ENCODE measurements at places on chromosomes 12 and 14.
A peak's percentile ranks its signal among the peaks of the same experiment; 100 is the strongest.

GRCh38 chr12:76879710-76880518, 1.1 kb upstream of the CSRP2 start:
- DNase-seq, result no peak

GRCh38 chr12:94147387-94147990, 888 bp upstream of the PLXNC1 start:
- DNase-seq, result no peak

- DNase-seq, result no peak
Measured at GRCh38 chr12:29883525-29883924, 99.8 kb upstream of the TMTC1 start.

DNA sequence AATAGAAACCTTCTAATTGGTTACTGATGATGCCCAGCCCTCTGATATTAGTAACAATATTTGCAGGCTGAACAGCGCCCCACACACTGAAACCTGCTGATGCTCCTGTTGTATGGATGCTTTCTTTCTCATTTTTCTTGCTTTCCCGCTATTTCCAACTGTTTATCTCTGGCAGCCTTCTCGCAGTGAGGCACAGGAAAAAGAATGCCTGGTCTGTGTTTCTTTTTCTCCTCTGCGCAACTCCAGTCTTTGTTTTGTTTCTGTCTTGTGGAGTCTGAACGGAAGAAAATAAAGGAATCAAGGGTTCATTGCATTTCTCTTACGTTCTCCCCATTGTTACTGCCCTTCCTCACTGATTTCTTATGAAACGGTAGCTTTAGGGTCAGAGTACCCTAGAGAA, 451.2 kb downstream of the EGLN3 start:
- no peak for DNase-seq

DNA sequence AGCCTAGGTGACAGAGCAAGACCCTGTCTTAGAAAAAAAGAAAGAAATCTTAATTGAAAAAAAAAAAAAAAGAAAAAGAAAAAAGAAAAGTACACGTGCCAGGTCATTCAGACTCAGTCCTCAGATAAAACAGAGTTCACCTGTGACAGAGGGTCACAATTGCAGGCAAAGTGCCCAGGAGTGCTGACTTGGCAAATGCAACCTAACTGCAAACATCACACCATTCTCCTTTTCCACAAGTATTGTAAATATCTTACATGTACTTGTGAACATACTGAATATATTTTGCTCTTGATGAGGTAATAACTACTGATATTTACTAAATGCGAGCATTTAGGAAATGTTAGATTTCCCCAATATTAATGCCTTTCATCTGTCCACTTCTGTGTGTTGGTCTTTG, 9.0 kb upstream of the COL2A1 start:
- DNase-seq, result no peak

GRCh38 chr12:27335364-27336281, 3.0 kb downstream of the BMAL2 start:
- no peak for DNase-seq

GRCh38 chr12:68121143-68121542, 38.4 kb downstream of the IFNG start:
- no peak for DNase-seq

- no peak for DNase-seq
Measured at GRCh38 chr14:71534506-71534905, 397.7 kb upstream of the RGS6 start.

- no peak for DNase-seq
Measured at GRCh38 chr12:92105676-92106075, 40.0 kb downstream of the BTG1 start.

DNA sequence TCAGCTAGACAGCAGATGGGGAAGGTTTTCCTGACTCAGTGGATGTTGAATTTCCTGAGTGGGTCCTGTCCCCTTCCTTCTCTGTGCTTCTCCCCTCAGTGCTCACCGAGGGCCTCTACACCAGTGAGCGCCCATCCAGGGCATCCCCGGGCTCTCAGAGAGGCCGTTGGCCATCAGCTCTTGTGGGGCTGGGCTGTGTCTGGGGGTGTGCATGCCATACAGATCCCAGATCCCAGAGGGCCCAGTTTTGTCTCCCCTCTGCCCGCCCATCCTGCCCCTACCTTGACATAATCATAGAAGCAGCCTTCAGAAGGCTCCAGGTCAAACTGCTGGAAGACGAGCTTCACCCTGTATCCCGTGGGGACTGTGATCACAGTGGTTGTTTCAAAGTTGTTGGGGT, 1.1 kb downstream of the C1R start:
- DNase-seq, result no peak

GRCh38 chr12:32302218-32303173, 96.9 kb upstream of the FGD4 start:
- peak; percentile 36 for DNase-seq

DNA sequence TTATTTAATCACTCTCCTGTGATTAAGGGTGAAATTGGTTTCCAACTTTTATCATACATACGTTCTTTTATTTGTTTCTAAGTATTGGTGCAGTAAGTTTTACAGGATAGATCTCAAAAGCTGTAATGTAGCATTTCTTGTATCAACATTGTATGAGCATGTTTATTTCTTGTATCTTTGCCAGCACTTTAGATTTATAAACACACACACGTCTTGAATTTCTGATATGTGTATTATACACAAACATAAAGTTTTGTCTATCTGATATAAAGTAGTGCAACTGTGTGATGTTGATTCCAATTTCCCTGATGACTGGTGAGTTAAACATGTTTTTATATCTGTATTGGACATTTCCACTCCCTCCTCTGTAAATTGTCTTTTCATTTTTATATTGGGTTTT, 134.7 kb downstream of the NOVA1 start:
- DNase-seq, result no peak

DNA sequence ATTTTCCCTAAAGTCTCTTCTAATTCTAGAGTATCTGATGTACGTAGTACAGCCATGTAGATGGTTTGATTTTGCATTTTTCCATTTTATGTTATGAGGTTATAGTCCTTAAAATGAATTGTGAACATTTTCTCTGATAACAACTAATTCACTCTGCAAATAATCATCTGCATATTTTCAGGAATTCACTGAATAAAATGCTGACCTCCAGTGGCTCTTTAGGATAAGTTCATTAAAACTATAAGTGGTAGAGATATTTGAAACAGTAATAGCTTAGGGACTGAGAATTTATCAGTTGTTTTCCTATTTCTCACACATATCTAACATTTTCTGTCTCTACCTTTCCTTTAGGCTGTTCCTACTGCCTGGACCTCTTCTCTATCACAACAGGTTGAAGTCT, 4.4 kb downstream of the MSRB3 start:
- DNase-seq, result no peak

GRCh38 chr12:91857813-91858542, 287.7 kb downstream of the BTG1 start:
- no peak for DNase-seq

GRCh38 chr12:13425766-13426165, 229.2 kb downstream of the EMP1 start:
- no peak for DNase-seq

DNA sequence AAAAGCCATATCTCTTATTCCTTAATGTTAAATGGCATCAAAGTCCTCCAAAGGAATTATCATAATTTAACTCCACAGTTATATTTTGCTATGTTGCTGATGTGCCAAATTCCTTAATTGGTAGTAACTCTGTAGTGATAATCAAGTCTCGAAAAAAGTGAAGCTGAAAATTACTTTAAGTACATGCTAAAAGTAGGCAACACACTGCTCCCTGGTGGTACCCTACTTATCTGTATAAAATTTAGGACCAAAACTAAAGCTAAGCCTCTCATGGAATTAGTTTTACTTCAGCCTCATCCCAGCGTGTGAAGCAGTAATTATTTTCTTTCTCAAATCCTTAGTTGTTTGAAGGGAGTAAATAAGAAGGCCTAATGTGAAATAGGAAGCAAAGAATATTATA, 132.8 kb downstream of the TTLL5 start:
- DNase-seq, result no peak

- DNase-seq, result no peak
Measured at GRCh38 chr12:102694903-102695302, 214.5 kb upstream of the IGF1 start.

DNA sequence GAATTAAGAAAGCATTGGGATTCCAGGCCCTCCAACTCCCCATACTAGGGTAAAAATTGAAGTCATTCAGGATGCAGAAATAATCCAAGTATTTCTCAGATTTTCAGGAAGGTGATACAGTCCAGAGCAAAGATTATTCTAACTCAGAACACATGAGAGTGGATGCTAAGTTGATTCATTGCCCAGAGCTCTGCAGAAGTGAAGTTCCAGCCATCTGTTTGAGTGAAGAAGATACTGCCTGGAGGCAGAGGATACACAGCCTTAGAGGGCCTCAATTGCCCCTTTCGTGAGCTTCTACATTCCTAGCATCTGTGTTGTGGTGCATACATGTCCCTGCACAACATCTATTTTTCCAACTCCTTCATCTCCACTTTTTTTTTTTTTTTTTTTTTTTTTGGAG, 36.9 kb upstream of the SMUG1 start:
- no peak for DNase-seq

DNA sequence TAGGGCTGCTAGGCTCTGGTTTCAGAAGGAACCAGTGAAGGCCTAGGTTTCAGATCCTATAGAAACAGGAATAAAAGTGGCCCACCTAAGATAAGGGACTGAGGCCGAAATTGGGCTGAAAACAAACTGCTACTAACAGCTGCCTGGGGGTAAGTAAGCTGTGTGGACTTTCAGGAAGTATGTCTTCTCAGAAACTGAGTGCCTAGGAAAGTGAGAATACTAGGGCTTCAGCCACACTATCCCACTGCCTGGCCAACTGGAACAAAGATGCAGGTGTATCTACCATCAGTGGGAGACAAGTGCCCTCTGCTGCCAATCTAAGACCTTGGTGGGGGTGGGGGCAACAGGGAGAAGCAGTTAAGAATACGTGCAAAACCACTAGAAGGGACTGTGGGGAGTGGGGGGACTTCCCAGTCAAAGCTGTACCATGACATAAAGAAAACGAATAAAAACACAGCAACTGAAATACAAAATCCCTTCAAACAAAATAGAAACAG, 82.5 kb downstream of the MED13L start:
- DNase-seq, result peak; percentile 11

DNA sequence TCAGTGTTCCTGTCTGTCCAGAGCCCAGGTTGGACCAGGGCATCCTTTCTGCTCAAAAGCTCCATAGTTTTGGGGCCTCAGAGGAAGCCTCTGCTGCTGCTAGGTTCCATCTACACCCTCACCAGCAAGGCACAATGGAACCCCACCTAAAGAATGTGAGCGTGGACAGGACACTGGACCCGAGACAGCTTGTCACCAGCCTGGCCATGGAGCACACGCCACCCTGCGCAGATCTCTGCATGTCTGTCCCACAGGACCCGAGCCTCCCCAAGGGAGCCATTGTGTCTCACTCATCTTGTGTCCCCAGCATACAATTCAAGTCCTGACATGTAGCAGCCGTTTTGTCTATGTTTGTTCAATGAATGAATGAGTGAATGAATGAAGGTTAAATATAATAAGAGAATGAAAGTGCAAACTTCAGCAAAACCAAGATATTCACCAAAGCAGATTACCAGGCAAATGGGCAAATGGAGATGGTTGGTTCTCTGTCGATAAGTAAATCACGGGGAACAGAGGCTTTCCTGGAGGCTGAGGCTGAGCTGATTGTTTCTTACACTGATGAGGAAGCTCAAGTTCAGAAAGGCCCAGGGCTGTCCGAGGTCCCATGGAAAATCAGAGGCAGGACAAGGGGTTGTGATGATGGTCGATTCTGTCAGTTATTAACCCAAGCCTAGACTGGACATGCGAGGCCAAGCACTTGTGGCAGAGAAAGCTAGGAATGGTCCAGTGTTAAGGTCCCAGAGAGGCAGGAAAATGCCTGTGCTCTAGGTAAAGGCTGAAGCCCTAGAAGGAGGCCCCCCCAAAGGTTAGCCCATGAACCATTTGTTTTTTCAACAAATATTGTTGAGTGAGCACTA, 27.0 kb downstream of the SERPINA3 start:
- DNase-seq, result no peak

DNA sequence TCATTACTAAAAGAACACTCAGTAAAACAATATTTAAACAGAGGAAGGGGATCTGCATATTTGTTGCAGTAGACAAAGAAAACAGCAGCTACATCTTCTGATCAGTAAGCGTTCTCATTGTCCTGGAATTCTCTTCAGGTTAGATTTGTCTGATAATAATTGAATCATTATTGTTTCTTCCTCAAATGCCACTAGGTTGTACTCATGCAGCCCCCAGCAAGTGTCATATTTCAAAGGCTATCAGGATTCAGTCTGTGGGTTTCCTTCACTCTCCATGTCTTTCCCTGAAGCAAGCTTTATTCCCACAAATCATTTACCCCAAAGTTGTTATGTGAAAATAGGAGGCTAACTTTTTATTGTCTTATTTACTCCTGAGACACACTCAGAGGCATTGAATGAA, 14.7 kb downstream of the PIK3C2G start:
- DNase-seq, result no peak

DNA sequence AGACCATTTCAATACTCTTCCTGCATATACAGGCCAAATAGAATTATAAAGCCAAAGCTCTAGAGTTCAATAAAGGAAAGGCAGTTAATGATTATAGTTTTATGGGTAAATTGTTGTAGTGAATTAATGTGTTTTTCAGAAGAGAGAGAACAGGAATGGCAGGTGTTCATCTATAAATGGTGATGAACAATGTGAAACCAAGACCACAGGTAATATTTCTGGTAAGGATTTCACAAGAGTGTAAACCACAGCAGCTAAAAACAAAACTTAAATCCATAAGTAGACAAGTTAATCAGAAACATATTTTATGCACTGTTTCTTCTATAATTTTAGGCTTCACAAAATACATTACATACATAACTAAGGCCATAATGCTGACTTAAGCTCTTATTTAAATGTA, 204.4 kb downstream of the SYT1 start:
- no peak for DNase-seq

- DNase-seq, result no peak
Measured at GRCh38 chr12:48286665-48287064, 64.1 kb downstream of the ZNF641 start.

GRCh38 chr12:108284163-108284562, 54.9 kb downstream of the CMKLR1 start:
- no peak for DNase-seq

- no peak for DNase-seq
Measured at GRCh38 chr12:57244312-57244696, 6.7 kb downstream of the STAC3 start.

DNA sequence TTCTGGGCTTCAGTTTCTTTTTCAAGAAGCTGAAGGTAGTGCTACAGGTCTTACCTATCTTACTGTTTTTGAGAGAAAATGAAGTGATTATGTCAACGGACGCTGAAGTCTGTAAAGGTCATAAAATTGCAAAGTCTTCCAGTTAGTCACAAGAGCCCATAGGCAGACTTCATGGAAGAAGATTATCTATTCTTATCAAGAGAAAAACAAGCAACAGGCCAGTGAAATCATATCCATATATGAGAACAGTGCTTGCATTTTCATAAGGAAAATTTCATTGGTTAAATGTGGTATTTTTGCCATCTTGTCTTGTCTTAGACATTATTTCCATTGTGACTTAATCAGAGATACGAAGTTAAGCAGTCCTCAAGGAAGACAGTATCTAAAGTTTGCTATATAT, 412.7 kb upstream of the SEL1L start:
- no peak for DNase-seq

GRCh38 chr12:122876731-122877130, 19.2 kb downstream of the VPS37B start:
- no peak for DNase-seq

GRCh38 chr12:58066296-58066695, 124.9 kb downstream of the ATP23 start:
- DNase-seq, result no peak

GRCh38 chr12:131229426-131230339, 276.0 kb downstream of the ADGRD1 start:
- no peak for DNase-seq

- DNase-seq, result no peak
Measured at GRCh38 chr14:64569138-64569631, 19.4 kb downstream of the PPP1R36 start.

GRCh38 chr12:80045594-80045993, 53.7 kb upstream of the OTOGL start:
- DNase-seq, result no peak

All from GM12892 (cell line).